GM23248 (cell line): ENCODE measurements at places on chromosomes 12 and 14.

- DNase-seq = peak; percentile 72
Measured at GRCh38 chr14:78950649-78951048, 780.5 kb downstream of the NRXN3 start.

DNA sequence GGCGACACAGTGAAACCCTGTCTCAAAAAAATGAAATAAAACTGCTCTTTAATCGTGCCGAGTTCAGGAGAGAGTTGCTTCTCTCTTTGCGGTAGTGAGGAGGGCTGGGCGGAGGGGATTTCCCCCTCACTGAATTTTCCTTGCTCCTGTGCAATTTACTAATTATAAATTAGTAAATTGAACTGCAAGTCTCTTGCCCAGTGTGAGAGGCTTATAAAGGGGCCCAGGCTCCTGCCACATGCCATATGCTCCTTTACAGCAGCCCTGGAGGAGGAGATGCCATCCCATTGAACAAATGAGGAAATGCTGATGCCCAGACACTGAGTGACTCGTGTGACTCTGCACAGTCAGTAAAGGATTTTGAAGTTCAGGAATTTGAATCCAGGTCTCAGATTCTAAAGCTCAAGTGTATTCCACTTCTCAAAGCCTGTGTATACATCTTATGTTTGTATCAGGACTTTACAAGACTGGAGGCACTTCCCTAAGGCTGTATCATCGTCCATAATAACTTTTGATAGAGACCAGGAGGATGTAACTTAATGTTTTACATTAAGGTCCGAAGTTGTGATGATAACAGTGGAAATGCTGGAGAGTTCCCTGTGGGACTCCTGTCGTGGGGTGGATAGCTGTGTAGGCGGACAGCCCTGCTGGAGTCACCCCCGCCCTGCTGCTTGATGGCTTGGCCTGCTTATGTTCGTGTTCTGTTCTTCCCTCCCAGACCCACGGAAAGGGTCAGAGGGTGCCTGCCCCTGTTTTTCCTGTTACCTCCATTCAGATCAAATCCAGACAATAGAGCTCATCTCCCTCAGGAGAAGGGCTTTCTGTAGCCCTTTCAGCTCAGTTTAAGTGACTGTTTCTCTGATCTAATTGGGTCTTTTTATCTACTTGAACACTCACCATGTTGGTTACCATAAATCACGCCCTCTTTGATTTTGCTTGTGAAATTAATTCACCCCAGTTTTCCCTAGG, 13.9 kb downstream of the PELI2 start:
- DNase-seq = no peak

DNA sequence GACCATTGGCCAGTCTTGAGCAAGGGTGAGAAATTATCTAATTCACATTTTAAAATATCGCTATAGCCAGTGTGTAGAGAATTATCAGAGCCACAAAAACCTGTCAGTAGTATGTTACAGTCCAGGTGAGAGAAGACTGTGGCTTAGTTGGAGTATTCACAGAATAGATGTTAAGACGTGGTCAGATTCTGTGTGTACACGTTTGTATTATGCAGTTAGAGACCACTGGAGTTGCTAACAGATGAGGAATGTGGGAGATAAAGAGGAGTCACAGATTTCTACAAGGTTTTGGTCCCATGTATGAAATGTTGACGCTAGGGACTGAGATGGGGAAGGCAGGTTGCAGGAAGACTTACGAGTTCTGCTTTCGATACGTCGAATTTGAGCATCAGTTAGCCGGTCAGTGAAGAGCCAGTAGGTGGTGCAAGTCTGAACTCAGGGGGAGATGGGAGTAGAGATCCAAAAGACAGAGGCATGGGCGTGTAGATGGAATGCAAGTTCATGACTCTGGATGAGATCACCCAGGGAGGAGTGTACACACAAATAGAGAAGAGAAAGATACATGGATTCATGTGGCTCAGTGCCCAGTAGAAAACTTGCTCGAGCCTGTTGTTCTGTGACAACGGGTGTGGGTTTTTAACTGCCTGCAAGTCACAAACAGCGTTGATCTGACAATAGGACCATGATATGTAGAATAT, 114.8 kb upstream of the FLRT2 start:
- DNase-seq = peak; percentile 97

DNA sequence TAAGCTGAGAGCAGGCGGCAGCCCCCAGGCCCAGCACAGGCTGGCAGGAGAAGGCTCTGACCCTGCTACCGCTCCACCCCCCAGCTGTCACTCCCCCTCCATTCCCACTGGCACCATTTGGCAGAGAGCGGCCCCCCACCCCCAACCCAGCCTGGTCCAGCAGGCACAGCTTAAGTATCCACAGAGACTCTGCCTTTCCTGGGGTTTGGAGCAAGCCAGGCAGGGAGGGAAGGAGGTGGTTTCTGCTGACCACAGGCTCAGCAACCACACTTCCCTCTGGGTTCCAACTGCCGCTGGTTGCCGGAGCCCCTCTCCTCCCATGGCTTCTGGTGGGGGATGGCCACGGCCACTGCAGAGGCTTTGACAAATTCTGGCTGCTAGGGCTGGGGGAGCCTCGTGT, 30.5 kb upstream of the CCND2 start:
- no peak for DNase-seq

GRCh38 chr14:54253195-54253947, 143.4 kb upstream of the CDKN3 start:
- DNase-seq = peak; percentile 95

- DNase-seq = no peak
Measured at GRCh38 chr14:100832311-100832960, 6.5 kb downstream of the MEG3 start.

DNA sequence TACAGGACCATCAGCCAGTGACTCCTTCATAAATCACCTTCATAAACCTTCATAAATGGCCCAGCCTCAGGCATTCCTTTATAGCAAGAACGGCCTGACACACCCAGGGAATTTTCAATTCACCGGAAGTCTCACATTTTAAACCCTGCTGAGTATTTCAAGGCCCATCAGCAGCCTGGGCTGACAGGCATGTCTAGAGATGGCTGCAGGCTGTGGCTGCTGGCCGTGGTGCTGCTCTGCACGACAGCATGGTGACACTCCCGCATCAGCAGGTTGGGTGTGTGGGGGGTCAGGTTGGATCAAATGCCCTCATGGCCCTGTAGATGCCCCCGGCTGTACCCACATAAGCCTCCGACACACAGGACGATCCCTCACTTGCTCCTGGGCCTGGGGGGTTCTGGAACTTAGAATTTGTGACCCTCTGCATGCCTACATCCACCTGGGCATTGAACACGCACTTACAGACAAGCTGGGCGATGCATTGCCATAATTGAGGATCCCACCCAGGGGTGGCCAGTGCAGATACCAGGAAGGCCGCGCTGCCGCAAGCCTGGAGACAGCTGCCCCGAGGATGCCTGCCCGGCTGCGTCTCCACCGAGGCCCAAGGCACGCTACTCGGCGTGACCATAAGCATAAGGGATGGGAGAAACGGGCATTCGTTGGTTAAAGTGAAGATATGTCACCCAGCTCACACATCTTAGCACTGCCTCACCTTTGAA, 124.3 kb downstream of the PIWIL1 start:
- DNase-seq = no peak

- DNase-seq = peak; percentile 81
Measured at GRCh38 chr12:51823875-51824565, 24.5 kb downstream of the FIGNL2 start.

DNA sequence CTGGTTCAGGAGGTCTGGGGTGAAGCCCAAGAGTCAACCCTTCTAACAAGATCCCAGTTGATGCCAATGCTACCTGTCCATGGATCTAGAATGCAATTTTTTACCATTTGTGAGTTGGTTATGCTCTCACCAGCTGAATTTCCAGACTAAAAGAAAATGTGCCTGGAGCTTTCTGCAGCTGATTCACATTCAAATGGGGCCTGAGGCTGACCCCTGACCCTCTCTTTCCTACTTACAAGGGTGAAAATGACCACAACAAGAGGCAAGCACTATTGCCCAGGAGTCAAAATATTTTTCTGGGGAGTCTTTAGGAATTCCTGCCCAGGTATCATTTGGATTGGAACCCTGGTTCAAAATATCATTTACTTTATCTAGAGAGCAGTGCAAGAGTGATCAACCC, 159.1 kb downstream of the SAMD4A start:
- no peak for DNase-seq

DNA sequence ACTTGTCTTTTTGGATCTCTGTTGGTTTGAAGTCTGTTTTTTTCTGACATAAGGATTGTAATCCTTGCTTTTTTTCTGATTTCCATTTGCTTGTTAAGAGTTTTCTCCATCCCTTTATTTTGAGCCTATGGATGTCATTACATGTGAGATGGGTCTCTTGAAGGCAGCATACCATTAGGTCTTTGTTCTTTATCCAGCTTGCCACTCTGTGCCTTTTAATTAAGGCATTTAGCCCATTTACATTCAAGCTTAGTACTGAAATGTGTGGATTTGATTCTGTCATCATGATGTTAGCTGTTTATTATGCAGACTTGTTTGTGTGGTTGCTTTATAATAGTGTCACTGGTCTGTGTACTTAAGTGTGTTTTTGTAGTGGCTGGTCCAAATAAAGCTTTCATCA, 100.0 kb downstream of the CCDC91 start:
- DNase-seq = no peak

DNA sequence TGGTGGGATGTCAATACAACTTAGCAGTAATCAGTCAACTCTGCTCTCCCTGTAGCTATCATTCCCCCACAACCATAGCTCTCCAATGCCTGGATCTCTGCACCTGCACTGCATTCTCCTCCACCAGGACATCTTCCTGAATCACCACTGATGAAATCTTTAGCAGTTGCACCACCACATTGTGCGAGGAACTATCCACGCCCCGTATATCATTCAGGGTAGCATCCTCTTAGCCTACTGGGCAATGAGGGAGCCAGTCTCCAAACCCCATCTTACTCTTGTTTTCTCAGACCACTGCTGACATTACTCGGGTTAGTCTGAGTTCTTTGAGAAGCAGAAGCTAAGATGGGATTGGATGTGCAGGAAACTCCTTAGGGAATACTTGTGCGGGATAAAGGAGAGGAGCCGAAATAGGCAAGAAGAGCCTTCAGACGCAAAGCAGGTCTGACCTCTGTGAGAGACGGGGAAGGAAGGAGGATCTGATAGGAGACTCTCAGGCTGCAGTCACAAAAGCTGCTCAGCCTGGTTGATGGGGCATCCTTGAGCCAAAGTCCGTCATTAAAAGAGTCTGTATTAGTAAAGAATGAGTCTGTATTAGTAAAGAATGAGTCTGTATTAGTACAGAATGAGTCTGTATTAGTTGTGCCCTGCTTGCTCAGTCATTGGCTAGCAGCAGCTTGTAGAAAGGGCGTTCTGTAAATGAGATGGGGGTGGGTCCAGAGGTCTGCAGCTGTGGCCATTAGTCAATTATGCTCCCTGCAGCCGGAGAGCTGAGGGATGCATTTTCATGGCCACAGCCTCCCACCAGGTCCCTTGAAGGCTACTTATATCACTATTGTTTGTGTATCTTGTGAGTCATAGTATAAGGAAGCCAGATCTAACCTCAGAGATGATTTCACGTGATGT, 49.6 kb upstream of the RASSF3 start:
- DNase-seq = peak; percentile 94

DNA sequence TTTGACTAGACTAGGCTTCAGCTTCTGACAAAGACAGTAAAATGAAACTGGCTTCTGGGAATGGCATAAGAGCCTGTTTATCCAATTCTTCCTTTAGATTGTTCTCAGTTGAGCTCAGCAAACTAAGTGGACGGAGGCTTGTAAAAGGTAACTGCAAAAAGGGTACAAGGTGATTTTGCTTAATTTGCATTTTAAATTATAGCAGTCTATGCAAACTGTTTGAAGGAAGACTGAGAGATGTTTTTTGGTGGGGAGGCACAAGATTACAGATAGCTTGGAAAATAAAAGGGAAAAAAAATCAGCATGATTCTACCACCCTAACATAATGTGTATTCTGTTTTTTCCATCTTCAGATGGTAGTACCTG, 5.0 kb downstream of the SUSD6 start:
- DNase-seq = no peak

DNA sequence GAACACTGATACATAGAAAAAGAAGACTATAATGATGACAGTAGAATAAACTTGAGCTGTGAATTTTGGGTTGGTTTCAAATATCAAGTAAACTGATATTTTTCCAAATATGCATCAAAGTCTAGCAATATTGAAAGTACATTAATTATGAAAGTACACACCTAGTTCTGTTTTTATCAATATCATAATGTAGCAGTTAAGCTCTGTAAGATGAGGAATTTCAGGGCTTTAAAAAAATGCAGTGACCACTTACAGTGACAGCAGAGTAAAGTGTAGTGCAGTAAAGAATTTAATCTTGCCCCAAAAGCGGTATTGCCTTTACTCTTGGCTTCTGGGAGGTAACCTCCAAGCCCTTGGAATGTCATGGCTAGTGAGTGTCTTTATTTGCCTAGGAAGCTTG, 102.9 kb upstream of the ABCD2 start:
- DNase-seq = no peak

- no peak for DNase-seq
Measured at GRCh38 chr12:47943623-47944340, 19.6 kb upstream of the TMEM106C start.

GRCh38 chr14:104558231-104559027, 21.1 kb upstream of the C14orf180 start:
- no peak for DNase-seq

GRCh38 chr12:67482751-67483661, 165.5 kb upstream of the DYRK2 start:
- peak; percentile 59 for DNase-seq

- no peak for DNase-seq
Measured at GRCh38 chr14:63322897-63323573, 4.3 kb upstream of the GPHB5 start.

GRCh38 chr12:72246370-72246769, 25.8 kb upstream of the TRHDE start:
- no peak for DNase-seq

- DNase-seq = no peak
Measured at GRCh38 chr12:52399756-52400155, 6.4 kb downstream of the KRT82 start.

DNA sequence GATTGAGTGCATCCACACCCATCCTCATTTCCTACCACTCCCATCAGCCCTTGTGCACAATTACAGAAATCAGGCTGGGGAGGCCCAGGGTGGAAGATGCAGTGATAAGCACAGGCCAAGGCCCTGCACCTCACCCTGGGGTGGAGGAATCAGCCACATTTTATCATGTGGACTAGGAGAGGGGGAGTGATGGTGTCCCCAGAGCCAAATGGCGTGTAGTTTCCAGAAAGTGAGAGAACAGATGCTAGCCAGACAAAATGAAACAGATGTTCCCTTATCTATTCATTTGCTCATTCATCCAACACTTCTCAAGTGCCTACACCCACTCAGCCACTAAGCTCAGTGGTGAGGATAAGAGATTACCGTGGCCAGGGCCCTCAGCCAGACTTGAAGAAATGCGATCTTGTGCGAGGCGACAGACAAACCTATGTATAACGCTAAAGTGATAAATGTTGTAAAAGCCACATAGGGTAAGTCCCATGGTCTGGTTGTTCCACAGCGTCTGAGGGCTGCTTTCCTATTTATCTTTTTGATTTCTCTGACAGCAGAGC, 93.6 kb downstream of the STAB2 start:
- peak; percentile 22 for DNase-seq

DNA sequence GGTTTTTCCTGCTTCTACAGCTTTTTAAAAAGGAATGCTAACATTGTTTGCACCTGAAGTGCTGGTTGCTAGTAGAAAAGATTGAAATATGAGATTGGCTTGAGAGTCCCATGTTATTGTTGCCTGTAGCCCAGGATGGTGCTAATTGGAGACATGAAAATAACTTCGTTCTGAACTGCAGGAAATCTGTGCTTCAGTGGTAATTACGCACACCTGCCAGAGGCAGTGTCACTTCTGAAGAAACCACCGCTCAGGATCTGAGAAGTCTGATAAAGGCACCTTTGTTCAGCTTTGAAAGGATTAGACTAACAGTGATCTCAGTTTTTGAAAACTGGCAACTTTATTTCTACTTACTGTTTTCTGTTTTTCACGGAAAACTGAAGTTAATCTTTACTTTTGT, 15.5 kb upstream of the ATP6V0A2 start:
- no peak for DNase-seq
